ENCODE measurements at places on chromosomes 12 and 14.

- no peak for DNase-seq
Measured at GRCh38 chr14:46490238-46490685, 161.3 kb downstream of the RPL10L start.

- no peak for DNase-seq
Measured at GRCh38 chr12:47753021-47754001, 5.4 kb downstream of the RAPGEF3 start.

GRCh38 chr12:129696926-129697325 is 206.9 kb downstream of the TMEM132D start:
- no peak for DNase-seq

DNA sequence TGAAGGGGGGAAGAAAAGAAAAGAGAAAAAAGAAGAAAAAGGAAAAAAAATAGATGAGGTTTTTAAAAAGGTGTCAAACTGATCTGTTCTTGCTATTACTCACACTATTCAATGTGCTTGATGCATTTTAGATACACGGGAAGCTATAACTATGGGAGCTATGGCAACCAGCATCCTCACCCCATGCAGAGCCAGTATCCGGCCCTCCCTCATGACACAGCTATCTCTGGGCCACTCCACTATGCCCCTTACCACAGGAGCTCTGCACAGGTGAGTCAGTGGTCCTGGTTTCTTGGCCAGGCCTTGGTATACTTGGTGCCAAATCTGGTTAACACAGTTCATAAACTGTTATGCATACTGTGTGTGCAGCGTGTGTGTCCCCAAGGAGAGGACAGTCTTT is 24.0 kb upstream of the RIC8B start:
- DNase-seq = no peak

DNA sequence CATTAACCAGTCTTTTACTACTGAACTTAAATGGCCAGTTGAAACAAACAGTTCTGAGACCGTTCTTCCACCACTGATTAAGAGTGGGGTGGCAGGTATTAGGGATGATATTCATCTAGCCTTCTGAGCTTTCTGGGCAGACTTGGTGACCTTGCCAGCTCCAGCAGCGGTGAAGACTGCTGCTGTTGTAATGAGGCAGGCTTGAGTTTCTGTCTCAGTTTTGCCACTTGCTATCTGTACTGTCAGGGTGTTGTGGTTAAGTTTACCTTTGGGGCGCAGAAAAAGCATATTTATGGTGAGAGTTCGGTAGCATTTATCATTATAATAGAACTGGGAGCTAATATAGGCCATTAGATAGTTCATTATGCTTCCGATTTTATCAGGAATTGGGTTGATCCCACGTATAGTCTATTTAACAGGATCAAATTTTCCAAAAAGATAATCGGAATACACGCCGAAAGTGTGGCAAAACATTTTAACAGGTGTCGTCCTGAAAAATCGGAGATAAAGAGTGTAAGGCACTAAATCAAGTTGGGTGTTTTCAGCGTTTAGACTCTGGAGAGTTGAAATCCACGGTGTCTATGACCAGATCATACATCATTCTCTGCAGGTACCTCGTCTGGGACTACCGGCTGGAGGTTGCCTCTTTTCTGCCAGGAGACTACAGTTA is 688 bp upstream of the NECAP1 start:
- no peak for DNase-seq

DNA sequence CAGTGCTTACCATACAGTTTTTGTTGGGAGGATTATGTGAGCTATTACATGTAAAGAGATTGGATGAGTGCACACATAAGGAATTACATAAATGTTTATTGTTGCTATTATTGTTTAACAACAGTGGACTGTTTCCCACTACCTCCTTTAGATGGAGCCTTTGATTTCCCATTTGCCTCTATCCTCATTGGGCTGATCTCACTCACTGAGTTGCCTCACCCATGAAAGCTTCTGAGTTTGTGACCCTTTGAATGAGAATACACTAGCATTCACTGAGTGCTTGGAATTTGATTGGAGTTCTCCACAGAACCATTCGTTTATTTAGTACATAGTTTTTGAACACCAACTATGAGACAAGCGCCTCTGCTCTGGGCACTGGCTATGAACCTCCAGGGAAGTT is 121.0 kb downstream of the HELB start:
- no peak for DNase-seq

GRCh38 chr14:105939810-105940508 is 413.6 kb downstream of the TMEM121 start:
- no peak for DNase-seq

- no peak for DNase-seq
Measured at GRCh38 chr14:105600939-105601359, 74.6 kb downstream of the TMEM121 start.

- DNase-seq = no peak
Measured at GRCh38 chr14:40093800-40094199, 661.6 kb upstream of the FBXO33 start.

DNA sequence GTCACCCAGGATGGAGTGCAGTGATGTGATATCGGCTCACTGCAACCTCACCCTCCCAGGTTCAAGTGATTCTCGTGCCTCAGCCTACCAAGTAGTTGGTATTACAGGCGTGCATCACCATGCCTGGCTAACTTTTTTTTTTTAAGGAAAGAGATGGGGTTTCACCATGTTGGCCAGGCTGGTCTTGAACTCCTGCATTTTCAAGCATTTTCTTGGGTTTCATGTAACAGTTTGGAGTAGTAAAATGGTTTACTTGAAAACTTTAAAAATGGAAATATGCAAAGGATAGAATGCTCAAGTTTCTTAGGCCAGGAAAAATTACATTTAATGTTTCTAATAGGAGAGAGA is 63.3 kb downstream of the FOXN3 start:
- DNase-seq = no peak

DNA sequence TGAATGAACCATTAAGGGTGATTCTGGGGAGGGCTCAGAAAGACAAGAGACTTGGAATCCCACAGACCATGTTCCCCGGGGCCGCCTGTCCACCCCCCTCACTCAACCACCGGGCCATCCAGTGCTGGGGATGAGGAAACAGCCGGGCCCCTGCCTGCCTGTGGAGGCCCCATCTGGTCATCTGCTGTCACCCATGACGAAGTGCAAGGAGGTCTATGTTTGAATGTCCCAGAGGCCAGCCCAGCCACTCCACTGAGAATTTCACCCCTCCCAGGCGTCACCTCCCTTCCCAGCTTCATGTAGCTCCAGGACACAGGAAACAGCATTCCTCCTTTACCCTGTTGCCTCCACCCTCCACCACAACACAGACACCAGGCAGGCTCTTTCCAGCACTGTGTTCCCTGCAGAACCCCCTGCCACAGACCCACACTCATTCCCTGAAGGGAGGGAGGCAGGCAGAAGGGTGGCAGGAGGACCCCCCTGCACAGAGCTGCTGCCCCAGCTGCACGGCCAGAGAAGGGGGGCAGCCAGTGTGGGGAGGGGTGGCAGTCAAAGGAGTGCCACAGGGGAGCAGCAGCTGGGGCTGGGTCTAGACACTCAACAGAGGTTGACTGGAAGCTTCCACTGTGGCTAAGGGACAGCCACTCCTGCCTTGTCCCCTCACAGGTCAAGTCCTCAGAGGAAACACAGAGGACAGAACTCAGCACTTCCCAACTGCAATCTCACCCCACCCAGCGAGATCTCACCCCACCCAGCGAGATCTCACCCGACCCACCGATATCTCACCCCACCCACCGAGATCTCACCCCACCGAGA is 50.3 kb upstream of the PPP2R5C start:
- no peak for DNase-seq

- DNase-seq = no peak
Measured at GRCh38 chr14:52023518-52023917, 34.2 kb downstream of the RTRAF start.

DNA sequence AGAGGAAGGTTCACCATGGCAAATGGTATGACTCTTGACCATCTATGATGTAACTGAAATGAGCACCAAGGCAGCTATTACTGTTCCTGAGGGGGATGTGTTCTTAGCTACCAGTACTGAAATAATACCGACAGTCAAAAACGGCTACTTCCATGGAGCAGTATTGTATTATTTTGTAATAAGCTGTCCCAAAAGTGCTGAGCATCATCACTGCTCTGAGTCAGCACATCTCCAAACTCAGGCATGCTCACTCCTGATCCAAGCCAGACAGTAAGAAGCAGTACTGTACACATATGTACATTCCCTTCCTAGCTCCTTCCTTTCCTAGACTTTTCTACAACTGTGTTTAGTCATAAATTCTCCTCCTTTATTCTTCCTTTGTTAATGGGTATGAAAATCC is 8.6 kb downstream of the VTI1B start:
- DNase-seq = no peak

DNA sequence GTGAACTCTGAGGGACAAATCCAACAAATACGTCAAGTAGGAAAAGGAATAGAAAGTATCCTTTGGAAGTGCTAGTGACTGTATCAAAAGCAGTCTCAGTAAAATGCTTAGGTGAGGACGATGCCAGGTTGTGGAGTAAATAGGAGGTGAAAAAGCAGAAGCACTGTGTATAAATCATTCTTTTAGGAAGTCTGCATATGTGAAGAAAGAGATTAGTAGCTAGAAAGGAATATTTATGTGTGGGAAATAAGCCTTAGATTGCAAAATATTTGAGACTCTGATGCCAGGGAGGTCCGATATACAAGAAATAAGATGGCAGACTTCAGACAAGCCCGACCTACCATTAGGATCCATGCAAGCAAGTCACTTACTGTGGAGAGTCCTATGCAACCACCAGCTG is 7.9 kb downstream of the CEP128 start:
- DNase-seq = no peak

DNA sequence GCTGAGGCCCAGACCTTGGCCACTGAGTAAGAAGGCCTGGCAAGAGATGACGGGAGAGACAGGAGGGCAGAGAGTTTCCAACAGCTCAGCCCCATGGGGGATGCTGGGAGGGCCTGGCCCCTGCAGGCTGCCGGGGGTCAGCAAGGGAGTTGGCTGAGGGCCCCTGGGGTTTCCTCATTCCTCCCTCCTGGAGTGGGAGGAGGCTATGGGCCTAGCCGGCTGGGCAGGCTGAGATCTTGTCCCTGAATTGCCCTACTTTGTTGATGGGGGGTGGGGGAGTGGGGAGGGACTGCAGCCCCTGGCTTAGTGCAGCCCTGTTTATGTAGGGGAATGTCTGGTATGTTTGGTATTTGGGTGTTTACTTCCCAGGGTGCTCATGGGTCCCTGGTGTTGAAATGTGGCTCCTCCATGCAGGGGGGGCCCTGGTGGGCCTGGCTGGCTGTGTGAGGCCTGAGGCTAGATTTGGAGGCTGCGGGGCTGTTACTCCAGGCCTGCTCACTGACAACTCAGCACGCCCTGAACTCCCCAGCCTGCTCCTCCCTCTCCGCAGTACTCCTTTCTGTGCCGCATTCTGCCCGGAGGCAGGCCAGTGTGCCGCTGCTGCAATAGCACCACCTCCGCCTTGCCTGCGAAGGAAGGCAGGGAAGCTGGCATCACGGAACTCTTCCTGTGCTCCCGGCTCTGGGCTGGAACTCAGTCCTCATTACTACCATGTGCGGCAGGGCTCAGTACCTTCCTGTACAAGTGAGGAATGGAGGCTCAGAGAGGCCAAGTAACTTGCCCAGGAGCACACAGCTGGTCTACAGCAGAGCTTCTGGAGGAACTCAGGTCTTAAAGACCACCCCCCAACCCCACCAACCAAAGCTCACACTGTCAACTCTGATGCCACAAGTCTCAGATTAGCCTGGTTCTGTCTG is 25.3 kb downstream of the JDP2 start:
- no peak for DNase-seq

- no peak for DNase-seq
Measured at GRCh38 chr12:95215949-95216348, 1.3 kb downstream of the FGD6 start.

- DNase-seq = no peak
Measured at GRCh38 chr12:76901628-76902380, 23.0 kb upstream of the CSRP2 start.

GRCh38 chr12:54863948-54864618 is 9.8 kb downstream of the MUCL1 start:
- no peak for DNase-seq

- DNase-seq = no peak
Measured at GRCh38 chr14:20667957-20668356, 16.4 kb upstream of the RNASE4 start.

- DNase-seq = no peak
Measured at GRCh38 chr12:25017336-25017735, 68.4 kb upstream of the BCAT1 start.

GRCh38 chr12:69885658-69886057 is 60.6 kb downstream of the MYRFL start:
- no peak for DNase-seq

DNA sequence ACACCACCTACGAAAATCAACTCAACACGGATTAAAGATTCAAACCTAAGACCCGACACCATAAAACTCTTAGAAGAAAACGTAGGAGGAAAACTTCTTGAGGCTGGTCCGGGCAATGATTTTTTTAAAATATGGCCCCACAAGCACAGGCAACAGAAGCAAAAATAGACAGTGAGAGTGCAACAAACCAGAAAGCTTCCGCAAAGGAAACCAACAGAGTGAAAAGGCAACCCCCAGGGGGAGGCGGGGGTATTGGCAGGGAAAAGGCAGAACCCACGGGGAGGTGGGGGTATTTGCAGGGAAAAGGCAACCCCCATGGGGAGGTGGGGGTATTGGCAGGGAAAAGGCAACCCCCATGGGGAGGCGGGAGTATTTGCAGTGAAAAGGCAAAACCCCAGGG is 20.5 kb upstream of the FBRSL1 start:
- no peak for DNase-seq

DNA sequence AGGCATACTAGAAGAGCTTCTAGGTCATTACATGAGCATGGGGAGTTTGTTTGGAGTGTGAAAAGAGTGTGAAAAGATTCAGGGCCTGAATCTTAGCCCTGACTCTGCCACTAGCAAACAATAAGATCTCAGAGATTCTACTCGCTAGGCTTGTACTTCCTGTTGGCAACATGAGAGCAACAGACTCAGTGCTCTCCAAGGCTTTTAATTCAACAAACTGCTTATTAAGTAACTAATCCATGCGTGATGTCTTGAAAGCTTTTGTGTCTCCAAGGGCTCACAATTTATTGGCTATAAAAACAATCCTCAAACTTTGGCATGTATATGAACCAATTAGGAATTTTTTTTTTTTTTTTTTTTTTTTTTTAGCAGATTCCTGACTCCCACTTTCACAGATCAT is 105.1 kb downstream of the STXBP6 start:
- DNase-seq = no peak

- peak; percentile 67 for DNase-seq
Measured at GRCh38 chr14:49768301-49769121, 558 bp downstream of the KLHDC2 start.

DNA sequence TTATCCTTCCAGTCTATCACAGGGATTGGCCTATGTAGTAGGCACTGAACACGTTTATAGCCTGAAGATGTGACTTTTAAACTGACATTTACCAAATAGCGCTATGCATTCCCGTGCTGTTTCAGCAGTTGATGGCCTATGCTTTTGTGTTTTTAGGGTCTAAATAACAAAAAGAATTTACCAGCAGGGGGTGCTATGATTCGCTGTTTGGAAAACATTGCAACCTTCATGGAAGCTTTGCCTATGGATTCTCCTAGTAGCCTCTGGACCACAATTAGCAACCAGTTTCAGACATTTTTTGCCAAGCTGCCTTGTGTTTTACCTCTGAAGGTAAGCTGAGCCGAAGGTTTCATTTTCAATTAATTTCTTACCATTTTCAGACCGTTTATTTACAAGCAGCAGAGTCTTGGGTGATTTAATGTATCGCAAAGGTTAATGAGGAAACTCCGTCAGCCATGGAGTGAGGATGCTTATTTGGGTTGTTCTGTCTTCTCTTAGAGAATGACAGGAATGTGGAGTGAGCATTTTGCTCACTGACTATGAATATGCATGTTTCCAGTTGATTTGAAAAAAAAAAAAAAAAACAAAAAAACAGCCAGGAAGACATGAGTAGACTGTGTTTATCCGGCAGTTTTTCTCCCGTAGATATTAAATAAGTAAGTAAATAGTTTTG is 133.1 kb downstream of the PRIMA1 start:
- no peak for DNase-seq

Measured in right forelimb (tissue), 1 donor.